ENCODE measurements at places on chromosomes 1 and 21. TPM values are rescaled to one million over a fixed set of nuclear protein-coding genes. Genes with fewer than 3 reads are reported as not detected.
A peak's percentile ranks its signal among the peaks of the same experiment; 100 is the strongest.

Gene PROX1
- polyA plus RNA-seq = 0.02 TPM

Gene RGS1
- not detected for polyA plus RNA-seq

DNA sequence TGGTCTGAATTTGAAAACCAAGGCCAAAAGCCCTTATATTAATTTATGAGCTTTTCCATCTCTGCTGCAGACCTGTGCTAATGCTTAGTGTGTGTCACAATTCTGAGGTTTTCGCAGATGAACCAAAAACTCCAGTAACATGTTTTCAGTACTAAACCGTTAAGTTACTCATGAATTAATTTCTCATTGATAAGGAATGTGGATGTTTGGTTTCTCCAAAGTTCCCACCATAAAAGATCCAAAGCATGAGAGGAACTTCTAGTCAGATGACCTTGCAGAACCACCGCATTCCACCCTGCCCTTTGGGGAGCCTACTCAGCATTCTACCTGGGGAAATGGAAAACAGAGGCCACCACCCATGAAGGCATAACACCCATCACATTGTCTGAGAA, 7.5 kb upstream of the LEPR start:
- peak; percentile 59 for DNase-seq

Gene C1orf35
- 34.0 TPM for polyA plus RNA-seq

DNA sequence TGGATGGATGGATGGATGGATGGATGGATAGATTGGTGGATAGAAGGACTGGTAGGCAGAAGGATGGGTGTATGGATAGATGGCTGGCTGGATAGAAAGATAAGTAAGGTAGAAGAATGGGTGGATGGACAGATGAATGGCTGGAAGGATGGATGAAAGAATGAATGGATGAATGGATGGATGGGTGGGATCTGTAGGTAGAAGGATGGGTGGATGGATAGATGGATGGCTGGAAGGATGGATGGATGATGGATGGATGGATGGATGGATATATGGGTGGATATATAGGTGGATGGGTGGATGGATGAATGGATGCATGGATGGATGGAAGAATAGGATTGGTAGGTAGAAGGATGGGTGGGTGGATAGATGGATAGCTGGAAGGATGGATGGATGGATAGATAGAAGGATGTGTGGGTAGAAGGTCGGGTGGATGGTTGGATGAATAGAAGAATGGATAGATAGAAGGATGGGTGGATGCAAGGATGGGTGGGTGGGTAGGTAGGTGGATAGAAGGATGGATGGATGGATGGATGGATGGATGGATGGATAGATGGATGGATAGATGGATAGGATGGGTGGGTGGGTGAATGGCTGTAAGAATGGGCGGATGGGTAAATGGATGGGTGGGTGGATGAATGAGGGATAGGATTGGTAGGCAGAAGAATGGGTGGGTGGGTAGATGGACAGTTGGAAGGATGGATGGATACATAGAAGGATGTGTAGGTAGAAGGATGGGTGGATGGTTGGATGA, 7.5 kb downstream of the MASP2 start:
- DNase-seq = no peak

- no peak for DNase-seq
Measured at GRCh38 chr21:36171741-36172331, 15.2 kb downstream of the DOP1B start.

- DNase-seq = no peak
Measured at GRCh38 chr1:211213702-211214101, 45.5 kb upstream of the RCOR3 start.

Gene SYT11
- polyA plus RNA-seq = 0.25 TPM

Gene PRPF38A
- polyA plus RNA-seq = 20.5 TPM

DNA sequence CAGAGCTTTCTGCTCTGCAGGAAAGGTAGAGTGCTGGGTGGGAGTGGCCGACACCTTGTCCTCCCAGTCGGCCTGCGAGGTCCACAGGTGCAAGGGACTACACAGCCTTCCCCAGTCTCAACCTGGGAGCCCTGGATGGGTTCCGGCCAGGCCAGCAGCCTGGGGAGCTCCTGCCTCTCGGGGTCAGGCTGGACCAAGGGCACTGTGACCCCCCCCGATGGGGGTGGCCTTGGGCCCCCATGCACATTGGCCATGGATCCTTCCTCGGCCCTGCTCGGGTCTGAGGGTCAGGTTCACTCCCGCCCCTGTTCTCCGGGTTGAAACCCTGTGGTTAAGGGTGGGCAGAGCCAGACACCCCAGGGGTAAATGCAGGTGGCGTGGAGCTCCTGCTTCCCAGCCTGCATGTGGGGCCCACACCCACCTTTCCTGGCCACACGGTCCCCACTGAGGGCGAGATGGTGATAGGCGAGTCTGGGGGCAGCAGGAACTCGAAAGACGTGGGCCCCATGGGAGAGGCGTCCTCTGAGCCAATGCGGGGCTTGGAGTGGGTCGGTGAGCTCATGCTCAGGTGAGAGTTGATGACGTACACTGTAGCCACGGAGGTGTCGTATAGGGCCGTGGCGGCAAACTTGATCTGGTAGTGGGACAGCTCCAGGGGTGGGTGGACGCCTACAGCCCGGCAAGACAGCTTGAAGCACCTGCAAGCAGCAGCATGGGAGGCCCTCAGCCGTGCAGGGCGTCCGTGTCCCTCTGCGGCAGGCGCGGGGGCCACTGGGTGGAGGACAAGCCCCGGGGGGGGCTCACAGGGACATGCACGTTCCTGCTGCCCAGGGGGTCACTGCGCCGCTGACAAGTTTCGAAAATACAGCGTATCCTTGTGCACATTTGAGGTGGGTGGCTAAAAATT, 10.8 kb upstream of the TMEM52 start:
- no peak for DNase-seq

- DNase-seq = no peak
Measured at GRCh38 chr1:154190550-154190949, 1.4 kb downstream of the TPM3 start.

- DNase-seq = no peak
Measured at GRCh38 chr1:194469282-194469681, 1282.9 kb upstream of the B3GALT2 start.

DNA sequence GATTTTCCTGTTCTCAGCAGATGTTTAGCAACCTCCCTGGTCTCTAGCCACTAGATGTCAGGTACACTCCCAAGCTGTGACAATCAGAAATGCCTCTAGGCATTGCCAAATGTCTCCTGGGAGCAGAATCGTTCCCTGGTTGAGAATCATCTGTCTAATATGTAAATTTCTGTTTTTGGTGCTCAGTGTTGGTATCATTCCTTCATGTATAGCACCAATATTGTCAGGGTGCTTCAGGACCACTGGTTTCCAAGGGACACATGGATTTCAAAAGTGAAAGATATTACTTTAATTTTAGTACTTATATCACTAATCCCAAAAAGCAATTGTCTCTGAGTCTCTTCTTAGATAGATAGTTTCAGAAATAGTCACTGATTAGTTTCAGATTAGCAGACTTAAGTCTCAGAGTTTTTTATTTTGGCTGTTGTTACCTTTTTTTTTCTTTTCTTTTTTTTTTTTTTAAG, 160.1 kb downstream of the PTPRC start:
- no peak for DNase-seq

Gene CELA3A
- polyA plus RNA-seq = not detected

Gene MROH7
- not detected for polyA plus RNA-seq

Gene LELP1
- not detected for polyA plus RNA-seq

DNA sequence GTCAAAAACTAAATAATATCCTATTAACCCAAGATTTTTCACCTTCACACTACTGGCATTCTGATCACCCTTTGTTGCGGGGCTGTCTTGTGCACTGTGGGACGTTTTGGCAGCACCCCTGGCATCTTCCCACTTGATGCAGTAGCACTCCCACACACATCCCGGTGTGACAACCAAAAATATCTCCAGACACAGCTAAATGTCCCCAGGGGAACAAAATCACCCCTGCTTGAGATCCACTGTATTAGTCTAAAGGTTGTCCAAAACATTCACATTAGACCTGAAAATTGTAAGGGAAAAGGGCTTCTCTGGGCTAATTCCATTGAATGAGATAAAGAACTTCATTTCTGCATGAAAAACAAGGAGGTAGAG, 37.8 kb downstream of the PLEKHO1 start:
- no peak for DNase-seq

- DNase-seq = no peak
Measured at GRCh38 chr1:151958959-151959358, 34.7 kb downstream of the S100A10 start.

DNA sequence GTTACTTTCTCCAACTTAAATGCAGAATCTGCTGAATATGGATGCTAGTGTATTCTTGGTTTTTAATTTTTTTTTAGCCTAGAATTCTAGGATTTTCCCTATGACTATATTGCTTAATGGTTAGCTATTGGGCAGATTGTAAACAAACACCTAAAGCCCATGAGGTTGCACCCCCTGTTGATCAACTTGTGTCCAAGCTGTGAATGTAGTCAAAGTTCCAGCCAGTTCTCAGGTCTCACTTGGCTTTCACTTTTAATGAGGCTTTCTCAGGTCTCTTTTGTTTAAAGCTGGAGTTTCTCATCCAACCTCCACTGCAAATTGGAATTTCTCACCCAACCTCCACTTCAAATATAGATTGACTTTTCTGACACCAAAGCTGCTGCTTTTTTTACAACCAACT, 35.9 kb downstream of the FCER1A start:
- no peak for DNase-seq

GRCh38 chr1:117318011-117318410, 49.2 kb upstream of the MAN1A2 start:
- DNase-seq = no peak

DNA sequence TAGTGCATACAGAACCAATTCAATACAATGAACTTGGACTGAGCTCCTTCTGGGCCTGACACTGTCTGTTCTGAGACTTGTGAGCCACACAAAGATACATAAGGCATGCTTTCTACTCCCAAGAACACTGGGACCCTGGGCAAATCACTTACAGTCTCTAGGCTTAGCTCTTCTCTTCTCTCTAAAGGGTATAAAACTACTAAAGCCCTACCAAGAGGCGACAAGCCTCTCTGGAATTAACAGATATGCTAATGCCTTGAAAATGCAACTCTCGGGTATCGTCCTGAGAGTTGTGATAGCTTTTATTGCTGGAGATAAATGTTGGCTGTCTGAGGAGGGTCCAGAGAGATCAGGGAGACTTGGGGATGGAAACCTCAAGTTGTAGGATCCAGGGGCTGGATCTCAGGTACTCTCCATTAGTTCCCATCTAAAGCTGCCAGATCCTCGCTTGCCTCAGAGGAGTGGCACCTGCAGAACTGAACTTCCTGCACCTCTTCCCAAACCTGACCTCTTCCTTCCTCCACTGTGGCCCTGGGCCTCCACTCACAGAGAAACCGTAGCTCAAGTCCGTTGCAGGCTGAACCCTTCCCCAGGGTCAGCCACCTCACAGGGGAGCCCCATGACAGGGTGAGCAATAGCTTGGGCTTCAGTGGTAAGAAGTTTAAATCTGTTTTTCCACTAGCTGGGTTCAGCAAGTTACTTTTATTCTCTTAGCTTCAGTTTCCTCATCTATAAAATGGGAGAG, 11.5 kb upstream of the CFAP45 start:
- DNase-seq = no peak

GRCh38 chr1:160204526-160205241, 500 bp upstream of the PEA15 start:
- no peak for DNase-seq

Data from foreskin keratinocyte (primary cell).